CD4-positive, alpha-beta T cell treated with Interleukin-10 for 1 hour (primary cell): ENCODE measurements at places on chromosomes 3 and 15.

GRCh38 chr15:80416702-80417101, 12.5 kb downstream of the ARNT2 start:
- DNase-seq: no peak

GRCh38 chr3:59069838-59070237, 20.0 kb upstream of the CFAP20DC start:
- DNase-seq: no peak

- DNase-seq: peak; percentile 57
These were observed 61.9 kb downstream of the BTLA start for GRCh38 chr3:112437146-112438022.

DNA sequence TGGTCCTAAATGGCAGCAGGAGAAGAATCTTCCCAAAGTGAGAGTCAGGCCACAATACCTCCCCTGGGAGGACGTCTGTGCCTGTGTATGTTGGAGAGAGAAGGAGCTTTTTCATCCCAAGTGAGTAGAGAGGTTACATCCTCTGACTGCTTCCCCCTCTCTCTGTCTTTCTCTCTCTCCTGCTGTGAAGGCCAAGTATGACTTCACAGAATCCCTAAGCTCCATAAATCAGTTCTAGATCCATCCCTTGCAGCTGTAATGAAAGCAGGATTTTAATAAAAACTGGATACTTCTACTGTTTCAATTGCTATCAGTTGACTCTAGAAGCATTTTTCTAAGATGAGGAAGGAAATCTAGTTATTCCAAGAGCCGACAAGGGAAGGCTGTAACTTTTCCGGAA, 389.1 kb upstream of the PROK2 start:
- no peak for DNase-seq

DNA sequence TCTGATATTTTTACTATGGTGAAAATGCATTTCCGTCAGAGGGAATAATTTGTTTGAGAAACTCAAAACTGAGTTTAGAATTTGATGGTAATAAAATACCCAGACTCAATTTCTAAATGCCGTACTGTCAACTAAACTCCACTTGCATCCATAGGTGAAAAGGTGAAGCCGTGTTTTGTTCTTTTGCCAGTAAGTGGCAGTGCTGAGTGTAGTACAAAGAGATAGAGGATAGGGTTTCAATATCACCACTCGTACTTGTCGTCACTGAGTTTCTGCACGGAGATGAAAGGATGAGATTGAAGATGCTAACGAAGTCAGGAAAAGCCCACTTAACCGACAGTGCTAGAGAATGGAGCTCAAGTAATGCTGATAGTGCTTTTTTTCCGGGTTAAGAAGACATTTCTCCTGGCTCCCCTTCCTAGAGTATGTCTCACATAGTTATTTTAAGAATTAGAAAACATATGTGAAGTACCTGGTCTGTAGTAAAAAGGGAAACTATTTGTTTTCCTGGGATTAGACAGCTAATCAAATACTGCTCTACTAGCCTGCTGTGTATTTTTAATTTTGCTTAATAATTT, 345.1 kb downstream of the IL5RA start:
- peak; percentile 27 for DNase-seq

DNA sequence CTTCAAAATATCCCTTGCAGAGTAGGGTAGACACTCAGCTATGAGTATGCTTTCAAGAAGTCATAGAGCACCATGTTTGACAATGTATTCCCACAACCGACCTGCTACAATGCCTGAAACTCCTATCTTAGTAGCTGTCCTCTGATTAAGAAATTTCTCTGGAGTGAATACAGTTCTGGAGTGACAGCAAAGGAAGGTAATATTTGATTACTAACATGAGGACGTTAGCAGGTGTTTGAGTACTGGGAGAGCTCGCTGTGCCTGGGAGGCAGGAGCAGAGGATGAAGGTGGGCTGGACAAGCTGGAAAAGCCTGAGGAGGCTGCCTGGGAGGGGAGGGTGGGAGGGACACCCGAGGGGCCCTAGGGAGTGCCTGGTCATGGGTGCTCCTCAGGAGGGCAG, 42.9 kb downstream of the PARP15 start:
- no peak for DNase-seq

DNA sequence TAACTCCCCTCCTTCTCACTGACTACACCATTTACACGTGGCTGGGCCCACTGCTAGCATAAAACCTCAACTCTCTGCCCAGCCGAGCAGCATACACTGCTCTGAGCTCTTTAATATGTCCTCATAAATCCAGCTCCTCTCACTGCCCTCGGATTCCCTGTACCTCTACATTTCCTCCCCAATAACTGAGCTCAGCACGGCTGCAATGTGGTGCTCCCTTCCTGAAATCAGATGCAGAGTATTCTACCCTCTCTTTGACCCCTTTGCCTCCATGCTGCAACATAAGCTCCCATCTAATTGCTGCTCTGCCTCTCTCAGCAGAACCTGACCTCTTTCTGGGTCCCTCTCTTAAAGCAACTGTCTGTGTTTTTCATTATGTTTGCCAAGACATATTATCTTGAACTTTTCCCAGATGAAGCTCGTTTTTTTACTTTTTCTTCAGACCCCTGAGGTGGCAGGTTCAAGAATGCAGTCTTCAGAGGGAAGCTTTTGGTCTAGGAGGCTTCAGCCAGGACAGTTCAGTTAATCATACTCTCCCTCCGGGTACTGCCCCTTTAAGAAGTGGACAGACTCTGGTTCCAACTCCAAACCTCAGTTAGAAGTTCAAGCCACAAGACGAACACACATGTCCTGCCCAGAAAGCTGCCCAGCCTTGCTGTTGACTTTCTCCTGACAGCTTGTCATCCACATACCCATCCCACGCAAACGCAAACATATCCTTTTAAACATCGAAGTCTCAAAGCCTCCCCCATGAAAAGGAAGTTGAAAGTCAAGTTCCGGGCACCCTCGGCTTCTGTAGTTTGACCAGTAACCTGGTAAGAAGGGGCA, 81.1 kb upstream of the NEO1 start:
- no peak for DNase-seq

- no peak for DNase-seq
These were observed 3.2 kb upstream of the ANKRD63 start for GRCh38 chr15:40286061-40286532.

DNA sequence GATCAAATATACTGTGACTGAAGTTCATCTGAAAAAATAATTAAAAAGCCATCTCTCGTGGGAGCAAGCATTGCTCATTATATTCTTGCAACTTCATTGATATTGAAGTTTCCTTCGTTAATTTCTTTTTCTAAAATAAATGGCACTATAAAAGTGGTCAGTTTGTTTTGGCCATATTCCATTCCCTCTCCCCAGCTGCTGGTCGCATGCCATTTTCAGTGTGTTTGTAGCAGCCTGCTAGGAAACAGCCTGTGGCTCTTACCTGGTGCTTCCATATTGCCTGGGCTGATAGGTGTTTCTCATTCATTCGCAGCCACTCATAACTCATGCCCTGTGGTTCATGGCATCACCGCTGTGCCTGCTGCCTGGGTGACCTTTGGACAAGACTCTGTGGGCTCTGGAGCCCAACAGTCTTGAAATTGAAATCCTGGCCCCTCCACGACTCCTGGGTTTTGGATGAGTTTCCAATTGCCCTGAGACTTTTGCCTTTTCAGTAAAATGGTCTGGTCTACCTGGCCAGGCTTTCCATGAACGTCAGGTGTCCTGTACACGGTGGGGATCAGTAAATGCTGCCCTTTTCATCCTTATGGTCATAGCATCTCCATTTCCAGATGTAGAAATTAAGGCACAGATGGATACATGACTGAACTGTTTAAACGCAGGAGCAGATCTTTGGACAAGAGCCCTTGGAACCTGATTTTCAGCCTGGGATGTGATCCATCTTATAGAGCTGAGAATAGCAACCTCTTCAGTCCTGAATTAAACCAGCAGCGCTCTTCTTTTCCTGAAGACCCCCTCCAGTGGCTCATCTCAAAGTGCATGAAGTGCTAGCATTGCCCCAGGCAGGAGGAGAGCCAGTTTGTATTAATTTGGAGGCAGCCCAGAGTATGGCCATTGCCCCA, 69.4 kb downstream of the SLCO3A1 start:
- no peak for DNase-seq
